Stimulated activated CD8-positive, alpha-beta memory T cell treated with anti-CD3 and anti-CD28 coated beads, Interleukin-12 subunit alpha, Interleukin-12 subunit beta, amount 100 ng/mL, for 1 hour (primary cell): ENCODE measurements at places on chromosomes 11 and 22.

DNA sequence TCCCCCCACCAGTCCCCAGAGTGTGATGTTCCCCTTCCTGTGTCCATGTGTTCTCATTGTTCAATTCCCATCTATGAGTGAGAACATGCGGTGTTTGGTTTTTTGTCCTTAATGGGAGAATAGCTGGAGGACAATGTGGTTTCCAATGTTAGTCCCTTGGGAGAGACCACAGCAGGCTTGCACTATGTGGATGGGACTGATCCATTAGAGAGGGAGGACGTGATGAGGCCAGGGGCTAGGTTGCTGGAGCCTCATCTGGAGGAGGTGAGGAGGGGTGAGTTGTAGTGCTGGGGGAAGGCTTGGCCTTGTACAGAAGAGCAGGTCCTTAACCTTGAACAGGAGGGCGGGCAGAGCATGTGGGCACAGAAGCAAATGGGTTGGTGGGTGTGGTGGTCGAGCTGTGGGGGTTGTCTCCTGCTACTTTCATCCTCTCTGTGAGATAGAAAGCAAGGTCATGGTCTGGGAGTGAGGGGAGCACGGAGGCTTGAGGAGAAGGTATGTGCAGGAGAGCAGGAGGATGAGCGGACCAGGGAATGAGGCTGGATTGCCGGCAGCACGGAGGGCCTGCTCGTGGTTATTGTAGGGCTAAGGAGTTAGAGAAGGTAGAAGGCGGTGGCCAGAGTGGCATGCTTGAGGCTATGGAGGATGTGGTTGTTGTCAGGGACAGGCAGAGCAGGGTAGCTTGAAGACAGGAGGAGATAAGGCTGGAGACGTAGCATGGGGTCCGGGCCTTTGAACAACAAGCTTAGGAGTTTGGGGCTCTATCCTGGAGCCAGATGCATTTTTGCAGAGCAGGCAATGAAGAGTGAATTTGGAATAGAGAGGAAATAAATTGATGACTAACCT, 11.2 kb upstream of the SREBF2 start:
- DNase-seq: no peak

GRCh38 chr11:78390809-78391208, 26.8 kb downstream of the GAB2 start:
- DNase-seq: no peak

DNA sequence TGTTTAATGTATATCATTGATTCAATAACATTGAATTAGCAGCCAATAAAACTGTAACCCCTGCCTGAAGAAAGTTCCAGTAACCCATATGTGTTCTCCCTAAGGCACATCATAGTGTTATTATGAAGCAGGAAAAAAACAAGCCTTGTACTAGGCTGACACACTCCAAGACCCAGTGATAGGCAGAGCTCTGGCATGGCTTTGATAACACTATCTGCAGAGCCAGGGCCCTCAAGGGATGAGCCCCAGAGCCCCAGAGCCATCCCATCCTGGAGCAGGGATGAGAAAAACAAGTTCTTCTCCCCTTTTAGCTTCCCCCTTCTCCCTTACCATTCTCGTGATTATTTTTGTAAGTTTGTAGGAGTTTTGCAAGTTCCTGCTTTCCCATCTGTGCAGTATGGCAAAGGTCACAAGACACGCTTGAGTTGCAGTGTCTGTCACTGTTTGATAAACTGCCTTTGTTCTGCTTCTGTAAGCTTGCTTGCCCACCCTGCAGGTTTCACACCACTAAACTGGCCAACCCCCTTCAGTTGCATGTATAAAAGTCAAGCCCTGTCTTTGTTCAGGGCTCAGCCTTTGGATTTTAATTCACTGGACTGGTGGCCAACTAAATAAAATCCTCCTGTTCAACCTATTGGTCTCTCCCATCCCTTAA, 22.3 kb upstream of the GUCY1A2 start:
- DNase-seq: no peak

DNA sequence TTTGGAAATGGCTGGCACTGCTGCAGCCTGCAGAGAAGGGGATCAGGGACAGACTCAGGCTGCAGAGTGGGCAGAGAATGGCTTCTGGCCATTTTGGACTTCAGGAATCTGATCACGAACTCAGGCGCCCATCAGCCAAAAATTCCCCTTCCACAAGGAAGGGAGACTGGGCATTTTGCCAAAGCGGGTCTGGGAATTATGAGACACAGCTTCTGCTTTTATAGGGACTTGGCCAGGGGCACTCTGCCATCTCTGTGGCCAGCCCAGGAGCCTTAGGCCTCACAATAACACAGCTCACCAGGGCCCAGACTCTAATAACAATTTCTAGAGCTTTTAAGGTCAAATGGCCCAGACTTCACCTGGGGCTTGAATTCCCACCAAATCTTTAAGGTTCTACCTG, 74.7 kb downstream of the CHST1 start:
- DNase-seq: no peak

GRCh38 chr11:11011617-11012016, 153.8 kb upstream of the ZBED5 start:
- no peak for DNase-seq

DNA sequence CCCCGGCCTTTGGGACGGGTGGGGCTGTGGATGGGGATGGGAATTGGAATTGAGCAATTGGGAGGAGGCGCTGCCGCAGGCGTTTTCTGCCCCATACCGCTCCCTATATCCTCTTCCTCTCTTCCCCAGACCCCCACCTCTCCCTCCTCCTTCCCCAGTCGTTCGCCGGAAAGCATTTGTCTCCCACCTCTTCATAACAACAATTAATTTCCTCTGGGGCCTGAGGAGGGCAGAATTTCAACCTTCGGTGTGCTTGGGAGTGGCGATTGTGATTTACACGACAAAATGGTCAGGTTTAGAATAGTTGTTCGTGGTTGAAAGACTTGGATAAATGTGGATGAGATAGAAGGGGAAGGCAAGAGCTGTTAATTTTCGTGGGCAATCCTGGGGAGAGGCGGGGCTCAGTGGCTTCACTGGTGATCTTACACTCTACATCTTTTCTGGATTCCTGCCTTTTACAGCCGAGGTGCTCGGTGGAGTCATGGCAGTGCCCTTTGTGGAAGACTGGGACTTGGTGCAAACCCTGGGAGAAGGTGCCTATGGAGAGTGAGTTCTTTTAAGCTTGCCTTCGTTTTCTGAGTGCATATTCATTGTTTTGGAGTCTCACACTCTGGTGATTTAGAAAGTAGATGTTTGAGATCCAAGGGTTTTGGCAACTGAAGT, 1.5 kb downstream of the CHEK1 start:
- no peak for DNase-seq

GRCh38 chr22:49736538-49736937, 91.1 kb downstream of the BRD1 start:
- DNase-seq: no peak

DNA sequence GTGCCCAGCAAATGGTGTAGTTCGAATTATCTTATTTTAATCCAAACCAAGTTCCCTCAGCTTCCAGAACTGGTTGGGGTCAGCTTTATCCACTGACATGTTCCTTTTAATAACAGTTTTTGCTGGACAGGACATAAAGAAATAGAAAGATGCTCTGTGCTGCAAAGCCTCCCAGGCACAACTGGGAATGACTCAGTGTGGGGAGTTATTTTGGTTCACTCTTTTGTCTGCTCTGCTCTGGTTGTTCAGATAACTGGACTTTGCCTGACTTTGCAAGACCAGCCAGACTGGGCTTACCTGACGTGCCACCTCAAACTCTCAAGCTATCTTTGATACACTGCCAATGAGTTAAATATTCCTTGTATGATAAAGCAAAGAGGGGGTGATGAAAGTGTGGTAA, 25.6 kb downstream of the SEZ6L start:
- DNase-seq: no peak

GRCh38 chr11:88827018-88827676, 238.6 kb downstream of the GRM5 start:
- no peak for DNase-seq

DNA sequence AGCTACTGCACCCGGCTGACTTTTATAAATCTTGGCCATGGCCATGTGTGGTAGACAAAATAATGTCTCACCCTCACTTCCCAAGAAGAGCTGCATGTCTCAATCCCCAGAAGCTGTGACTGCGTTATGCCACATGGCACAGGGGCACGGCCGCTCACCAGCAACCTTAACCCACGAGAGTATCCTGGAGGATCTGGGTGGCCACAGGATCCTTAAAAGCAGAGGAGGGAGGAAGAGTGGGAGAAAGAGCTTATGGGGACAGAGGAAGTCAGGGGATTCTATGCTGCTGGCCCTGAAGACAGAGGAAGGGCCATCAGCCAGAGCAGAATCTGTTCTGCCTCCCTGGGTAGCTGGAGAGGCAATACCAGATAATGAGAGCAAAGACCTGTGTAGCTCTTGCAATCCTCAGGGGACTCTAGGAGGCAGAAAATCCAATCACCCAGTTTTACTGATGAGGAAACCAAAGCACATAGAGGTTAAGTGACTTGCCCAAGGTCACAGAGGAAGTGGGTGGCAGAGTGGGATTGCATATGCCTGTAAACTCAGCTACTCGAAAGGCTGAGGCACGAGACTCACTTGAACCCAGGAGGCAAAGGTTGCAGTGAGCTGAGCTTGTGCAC, 55.3 kb downstream of the CELSR1 start:
- no peak for DNase-seq

- no peak for DNase-seq
Measured at GRCh38 chr22:24161909-24162308, 19.4 kb upstream of the SUSD2 start.

DNA sequence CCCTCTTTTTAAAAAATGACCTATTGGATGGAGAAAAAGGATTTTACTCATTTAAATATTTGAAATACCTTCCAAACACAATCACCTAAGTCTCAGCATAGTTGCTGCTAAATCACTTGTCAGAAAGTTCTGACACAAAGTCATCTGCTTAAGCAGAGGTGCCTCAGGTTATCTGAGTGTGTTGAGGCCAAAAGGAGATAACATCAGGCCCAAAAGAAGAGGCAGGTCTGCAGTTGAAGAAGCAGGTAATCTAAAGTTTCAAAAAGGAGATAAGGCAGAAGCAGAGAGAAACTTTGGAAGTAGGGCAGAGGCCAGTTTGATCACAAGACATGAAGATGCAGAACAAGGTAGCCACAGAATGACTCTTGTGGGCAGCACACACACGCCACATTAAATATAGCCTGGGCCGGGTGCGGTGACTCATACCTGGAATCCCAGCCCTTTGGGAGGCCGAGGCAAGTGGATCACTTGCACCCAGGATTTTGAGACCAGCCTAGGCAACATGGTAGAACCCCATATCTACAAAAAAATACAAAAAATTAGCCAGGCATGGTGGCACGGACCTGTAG, 175.7 kb upstream of the API5 start:
- no peak for DNase-seq

- DNase-seq: no peak
Measured at GRCh38 chr22:21444701-21445436, 22.3 kb upstream of the TMEM191C start.

GRCh38 chr11:114083391-114084252, 24.1 kb downstream of the ZBTB16 start:
- DNase-seq: no peak

DNA sequence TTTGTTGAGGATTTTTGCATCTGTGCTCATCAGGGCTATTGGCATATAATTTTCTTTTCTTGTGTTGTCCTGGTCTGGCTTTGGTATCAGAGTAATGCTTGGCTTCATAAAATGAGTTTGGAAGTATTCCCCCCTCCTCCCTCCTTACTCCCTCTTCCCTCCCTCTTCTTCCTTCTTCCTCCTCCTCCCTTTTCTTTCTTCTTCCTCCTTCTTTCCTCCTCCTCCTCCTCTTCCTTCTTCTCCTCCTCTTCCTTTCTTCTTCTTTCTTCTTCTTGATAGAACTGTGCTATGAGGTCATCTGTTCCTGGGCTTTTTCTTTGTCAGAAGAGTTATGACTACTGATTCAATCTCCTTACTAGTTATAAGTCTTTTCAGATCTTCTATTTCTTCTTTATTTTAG, 10.1 kb downstream of the BIRC2 start:
- DNase-seq: no peak

DNA sequence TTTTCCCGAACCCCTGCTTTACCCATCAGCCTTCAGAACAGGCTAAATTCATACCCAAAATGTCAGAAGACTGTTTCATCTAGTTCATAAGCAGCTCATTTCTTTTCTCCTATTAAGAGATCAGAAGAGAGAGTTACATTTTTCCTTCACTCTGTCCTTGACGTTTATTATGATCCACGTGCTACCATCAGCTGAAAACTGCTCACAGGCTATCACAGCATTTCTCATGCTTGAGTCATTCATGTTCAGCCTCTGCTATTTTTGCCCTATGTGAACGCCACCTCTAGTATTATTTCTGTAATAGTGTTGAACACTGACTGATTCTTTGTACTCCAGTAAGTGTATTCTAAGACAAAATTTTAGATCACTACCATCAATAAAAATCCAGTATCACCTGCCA, 51.9 kb downstream of the SLC1A2 start:
- no peak for DNase-seq

- no peak for DNase-seq
Measured at GRCh38 chr11:108906329-108906728, 241.5 kb downstream of the DDX10 start.

DNA sequence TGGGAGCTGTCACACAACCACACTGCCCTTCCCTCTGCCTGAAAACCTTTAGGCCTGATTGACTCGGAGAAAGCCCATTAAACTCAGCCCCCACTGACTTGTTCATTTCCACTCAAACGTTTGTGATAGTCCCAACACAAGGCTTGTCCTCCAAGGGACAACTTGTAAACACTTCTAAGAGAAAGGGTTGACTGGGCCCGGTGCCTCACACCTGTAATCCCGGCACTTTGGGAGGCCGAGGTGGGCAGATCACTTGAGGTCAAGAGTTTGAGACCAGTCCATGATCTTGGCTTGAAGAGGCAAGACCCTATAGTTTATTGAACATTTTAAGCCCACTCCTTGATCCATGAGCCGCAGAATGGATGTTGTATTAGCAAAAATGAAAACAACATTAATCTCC, 63.3 kb upstream of the PRODH start:
- no peak for DNase-seq
